ENCODE measurements at places on chromosomes 16 and 17. TPM values are rescaled to one million over a fixed set of nuclear protein-coding genes. Genes with fewer than 3 reads are reported as not detected.

EPN3 gene
- 0.31 TPM for total RNA-seq

OR2C1 gene
- total RNA-seq, result 0.62 TPM

IGFALS gene
- not detected for total RNA-seq

TVP23B gene
- total RNA-seq, result 56.9 TPM

B4GALNT2 gene
- not detected for total RNA-seq

PDILT gene
- not detected for total RNA-seq

OR3A3 gene
- not detected for total RNA-seq

LHX1 gene
- total RNA-seq, result not detected

KRTAP4-9 gene
- not detected for total RNA-seq

RNF43 gene
- total RNA-seq, result 0.31 TPM

TMC6 gene
- 2.3 TPM for total RNA-seq

SHBG gene
- not detected for total RNA-seq

ST6GALNAC2 gene
- not detected for total RNA-seq

RAC3 gene
- 76.0 TPM for total RNA-seq

MYCBPAP gene
- total RNA-seq, result 2.0 TPM

SYCE1L gene
- not detected for total RNA-seq

DNAI2 gene
- total RNA-seq, result not detected

RRAD gene
- 0.94 TPM for total RNA-seq

KRTAP3-2 gene
- not detected for total RNA-seq

CPNE7 gene
- 14.8 TPM for total RNA-seq

CHST6 gene
- total RNA-seq, result 0.94 TPM

PLK1 gene
- 1.1 TPM for total RNA-seq

TRIM65 gene
- 11.9 TPM for total RNA-seq

NOTUM gene
- total RNA-seq, result 0.31 TPM

ACAP1 gene
- total RNA-seq, result not detected

MT4 gene
- not detected for total RNA-seq

ASIC2 gene
- total RNA-seq, result 13.1 TPM

COQ9 gene
- total RNA-seq, result 20.9 TPM

TPSG1 gene
- not detected for total RNA-seq

NKD1 gene
- total RNA-seq, result 2.2 TPM

SDR42E1 gene
- not detected for total RNA-seq

MT2A gene
- total RNA-seq, result 2.3 TPM

SRL gene
- 0.16 TPM for total RNA-seq

TBX21 gene
- total RNA-seq, result not detected

TGFB1I1 gene
- 3.7 TPM for total RNA-seq

GAS2L2 gene
- total RNA-seq, result 0.16 TPM

KRT20 gene
- total RNA-seq, result not detected

CRYBA1 gene
- not detected for total RNA-seq

GINS2 gene
- total RNA-seq, result 4.2 TPM

HAS3 gene
- 6.6 TPM for total RNA-seq

CNTNAP1 gene
- 7.5 TPM for total RNA-seq

CACNG3 gene
- total RNA-seq, result 2.5 TPM

PNMT gene
- total RNA-seq, result 2.2 TPM

SLC5A11 gene
- not detected for total RNA-seq

DHRS13 gene
- total RNA-seq, result 27.1 TPM

RGS11 gene
- 2.8 TPM for total RNA-seq

All from occipital lobe (tissue), 3 donors.